Lower lobe of right lung (tissue), 2 donors: ENCODE measurements at places on chromosomes 4 and X.

DNA sequence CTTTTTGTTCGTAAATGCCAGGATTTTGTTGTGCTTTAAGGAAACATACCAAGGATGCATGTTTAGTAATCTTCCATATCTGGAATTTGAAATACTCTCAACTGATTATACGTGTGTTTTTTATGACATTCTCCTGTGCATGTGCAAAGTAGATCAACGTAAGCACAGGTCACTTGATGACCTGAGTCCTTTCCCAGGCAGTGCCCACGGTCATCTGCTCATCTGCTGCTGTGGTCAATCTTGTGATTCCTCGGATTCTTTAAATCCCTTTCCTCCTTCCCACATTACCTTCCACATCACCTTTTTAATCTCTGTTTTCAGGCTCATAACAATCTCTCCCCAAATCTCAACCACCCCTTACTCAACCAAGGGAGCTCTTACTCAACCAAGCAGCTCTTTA is 104.1 kb downstream of the RASL11B start:
- no peak for DNase-seq

- no peak for DNase-seq
Observed at GRCh38 chr4:129358571-129358970, 262.6 kb downstream of the C4orf33 start.

DNA sequence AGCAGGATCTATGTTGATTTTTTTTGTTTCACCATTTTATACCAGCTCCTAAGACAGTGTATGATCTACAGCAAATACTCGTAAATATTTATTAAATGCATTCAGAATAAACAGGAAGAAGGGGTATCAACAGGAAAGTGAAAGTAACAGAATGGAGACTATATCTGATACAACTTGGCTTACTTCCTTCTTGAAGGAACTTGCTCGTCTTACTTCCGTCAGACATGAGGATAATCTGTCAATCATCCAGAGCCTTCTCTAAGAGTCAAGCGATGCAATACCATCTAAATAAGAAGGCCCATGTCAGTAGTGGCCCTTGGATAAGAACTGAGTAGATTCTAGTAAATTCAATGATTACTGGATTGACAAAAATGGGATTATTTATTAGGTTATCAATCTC is 84.2 kb downstream of the CAMK2D start:
- no peak for DNase-seq

GRCh38 chrX:154308108-154308946 is 12.7 kb downstream of the TKTL1 start:
- DNase-seq = peak; percentile 52

- DNase-seq = no peak
Observed at GRCh38 chrX:136067966-136068365, 79.4 kb upstream of the FHL1 start.

- no peak for DNase-seq
Observed at GRCh38 chr4:122481766-122482405, 25.4 kb upstream of the IL2 start.

GRCh38 chrX:136162827-136163570 is 15.7 kb downstream of the FHL1 start:
- peak; percentile 50 for DNase-seq
